ENCODE measurements at places on chromosomes 4 and X.

DNA sequence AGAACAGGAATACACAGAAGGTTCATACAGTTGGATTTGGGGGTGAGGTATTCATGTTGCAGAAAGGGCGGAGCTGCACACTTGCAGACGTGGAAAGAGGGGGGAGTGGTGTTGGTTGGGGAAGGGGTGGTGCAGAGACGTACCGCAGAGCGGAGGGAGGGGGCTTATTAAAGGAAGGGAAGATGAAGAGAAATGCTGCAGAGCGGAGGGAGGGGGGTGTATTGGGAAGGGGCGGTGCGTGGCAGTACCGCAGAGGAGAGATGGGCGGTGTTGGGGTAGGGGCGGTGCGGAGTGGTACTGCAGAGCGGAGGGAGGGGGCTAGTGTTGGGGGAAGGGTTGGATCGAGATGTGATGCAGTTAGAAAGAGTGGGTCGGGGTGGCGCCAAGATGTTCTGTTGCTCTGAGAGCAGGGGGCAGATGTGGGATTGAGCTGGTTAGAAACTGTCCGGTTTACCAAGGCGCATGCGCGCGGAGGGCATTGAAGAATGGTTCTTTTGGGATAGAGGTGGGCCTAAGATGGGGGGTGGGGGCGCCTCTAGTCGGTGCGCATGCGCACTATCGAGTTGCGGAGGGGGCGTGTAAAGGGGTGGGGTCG is 900 bp downstream of the TRO start:
- DNase-seq, result peak; percentile 44

DNA sequence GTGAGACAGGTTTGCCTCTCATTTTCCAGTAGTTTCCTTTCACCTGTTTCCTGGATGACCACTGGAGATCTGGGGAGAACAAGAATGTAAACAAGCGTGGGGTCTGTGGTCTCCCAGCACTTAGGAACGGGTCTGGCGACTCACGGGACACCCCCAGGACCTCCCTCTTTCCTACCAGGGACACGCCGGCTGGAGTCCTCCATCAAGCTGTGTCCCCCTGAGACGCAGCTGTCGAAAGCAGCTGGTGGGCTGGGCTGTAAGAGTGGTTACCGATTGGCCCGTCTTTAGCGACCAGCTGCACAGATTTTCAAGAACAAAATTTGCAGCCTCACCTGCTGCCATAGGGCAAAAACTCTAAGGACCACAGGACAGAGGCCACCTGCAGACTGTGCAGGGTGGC is 11.9 kb downstream of the LRPAP1 start:
- no peak for DNase-seq

- no peak for DNase-seq
Observed at GRCh38 chr4:163343604-163344146, at the start of gene NPY5R. NPY5R (plus strand) TSS chr4:163343892; CDS start chr4:163350274, 6,382 bp downstream.

DNA sequence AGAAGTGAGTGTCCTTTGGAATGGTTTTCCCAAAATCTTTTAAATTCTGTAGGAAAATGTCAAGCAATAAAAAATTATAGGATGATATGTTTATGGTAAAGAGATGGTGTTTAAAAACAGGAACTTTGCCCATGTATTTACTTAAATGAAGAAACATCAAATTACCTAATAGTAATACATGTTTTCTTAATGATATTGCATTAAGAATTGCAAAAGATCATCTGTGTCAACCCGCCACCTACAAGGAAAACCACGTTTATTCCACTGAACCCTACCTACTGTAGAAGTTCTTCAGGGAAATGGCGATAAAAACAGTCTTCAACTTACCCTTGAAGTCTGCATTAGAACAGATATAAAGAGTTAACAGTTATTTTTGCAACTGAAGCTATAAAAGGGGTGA is 67.2 kb upstream of the NDP start:
- no peak for DNase-seq

DNA sequence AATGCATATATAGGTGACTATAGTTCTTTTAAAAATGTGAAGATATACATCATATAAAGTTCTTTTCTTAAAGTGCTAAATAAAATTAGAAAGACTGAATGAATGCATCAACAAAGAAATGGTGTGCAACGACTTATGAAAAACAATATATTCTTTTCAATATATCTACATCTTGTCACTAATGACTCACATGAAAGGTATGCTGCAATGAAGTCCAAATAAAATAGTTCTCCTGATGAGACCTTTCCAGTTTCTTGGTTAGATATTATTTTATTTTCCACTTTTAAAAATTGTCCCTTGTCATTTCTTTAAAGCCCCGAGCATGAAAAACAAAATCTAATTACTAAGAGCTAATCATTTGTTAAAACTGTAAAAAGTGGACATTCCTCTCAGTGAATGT is 462.1 kb downstream of the PCDH11X start:
- DNase-seq, result no peak

GRCh38 chrX:109624641-109625616 is at the start of gene KCNE5:
KCNE5 (minus strand) TSS chrX:109625172; CDS start chrX:109625020, 152 bp downstream.
- no peak for DNase-seq

- DNase-seq, result no peak
Observed at GRCh38 chrX:103651151-103651773, 22.5 kb downstream of the TCEAL1 start.

DNA sequence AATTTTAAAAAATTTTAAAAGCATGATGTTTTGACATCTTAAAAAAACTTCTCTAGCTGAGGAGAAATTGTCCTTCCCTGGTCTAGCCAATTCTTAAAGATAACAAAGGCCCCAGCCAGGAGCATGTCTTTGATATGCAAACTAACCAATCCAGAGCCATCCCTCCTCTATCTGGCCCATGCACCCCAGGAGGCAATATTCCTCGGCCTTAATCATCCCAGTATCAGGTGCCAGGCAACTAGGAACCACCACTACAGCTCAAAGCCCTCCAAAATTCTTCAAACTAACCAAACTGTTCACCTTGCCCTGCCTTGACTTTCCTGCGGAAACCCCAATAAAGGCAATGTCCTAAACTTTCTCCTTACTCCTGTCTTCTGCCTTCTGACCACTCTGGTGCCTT is 97.8 kb upstream of the USP9X start:
- no peak for DNase-seq

- DNase-seq, result no peak
Observed at GRCh38 chr4:73698217-73698616, 42.2 kb upstream of the CXCL8 start.

GRCh38 chrX:41153448-41153847 is 68.2 kb downstream of the USP9X start:
- DNase-seq, result no peak

DNA sequence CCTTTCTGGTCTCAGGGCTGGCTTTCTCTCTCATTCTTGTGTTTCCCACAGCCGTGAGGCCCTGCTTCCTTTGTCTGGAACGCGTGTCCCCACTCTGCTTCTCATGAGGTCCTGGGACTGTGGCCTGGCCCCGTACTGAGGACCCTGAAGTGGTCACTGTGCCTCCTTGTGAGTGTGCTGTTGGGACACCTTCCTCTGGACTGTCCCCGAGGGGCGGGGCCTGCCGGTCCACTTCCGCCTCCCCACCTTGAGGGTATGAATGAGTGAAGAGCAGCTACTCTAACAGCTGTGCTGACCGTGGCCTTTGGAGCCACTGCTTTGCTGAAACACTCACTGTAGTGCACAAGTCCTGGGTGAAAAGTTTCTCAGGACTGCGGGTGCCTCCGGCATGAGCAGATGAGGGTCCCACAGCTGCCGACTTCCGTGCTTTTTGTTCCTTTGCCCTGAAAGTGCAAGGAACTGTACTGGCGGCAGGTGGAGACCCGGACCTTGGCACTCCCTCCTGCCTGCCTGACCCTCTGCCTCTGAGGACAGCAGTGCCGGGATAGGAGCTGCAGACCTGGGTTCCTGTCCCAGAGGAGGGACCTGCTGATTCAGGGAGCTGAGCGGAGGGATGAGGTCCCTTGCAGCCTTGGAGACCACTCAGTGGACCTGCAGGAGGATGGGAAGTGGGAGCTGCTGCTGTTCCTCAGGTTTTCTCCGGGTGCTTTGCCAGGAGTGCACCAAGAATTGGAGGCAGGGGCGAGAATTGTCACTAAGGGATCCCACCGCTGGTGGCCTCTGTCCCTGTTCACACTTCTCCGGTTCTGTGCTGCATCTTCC is 38.0 kb downstream of the HTT-AS start:
- DNase-seq, result no peak

- DNase-seq, result no peak
Observed at GRCh38 chr4:153087671-153088194, 116.5 kb upstream of the TRIM2 start.

- no peak for DNase-seq
Observed at GRCh38 chr4:8295471-8295870, 25.9 kb downstream of the HTRA3 start.
